ENCODE measurements at places on chromosomes 6 and 20.

GRCh38 chr20:62401331-62401779 lies 5.7 kb downstream of the CABLES2 start:
- DNase-seq: no peak

- no peak for DNase-seq
These were observed 46.4 kb upstream of the CCN2 start for GRCh38 chr6:131997429-131998153.

- no peak for DNase-seq
These were observed 75.2 kb downstream of the SLC16A10 start for GRCh38 chr6:111162504-111162903.

- no peak for DNase-seq
These were observed 155.5 kb downstream of the ESR1 start for GRCh38 chr6:151963001-151963400.

DNA sequence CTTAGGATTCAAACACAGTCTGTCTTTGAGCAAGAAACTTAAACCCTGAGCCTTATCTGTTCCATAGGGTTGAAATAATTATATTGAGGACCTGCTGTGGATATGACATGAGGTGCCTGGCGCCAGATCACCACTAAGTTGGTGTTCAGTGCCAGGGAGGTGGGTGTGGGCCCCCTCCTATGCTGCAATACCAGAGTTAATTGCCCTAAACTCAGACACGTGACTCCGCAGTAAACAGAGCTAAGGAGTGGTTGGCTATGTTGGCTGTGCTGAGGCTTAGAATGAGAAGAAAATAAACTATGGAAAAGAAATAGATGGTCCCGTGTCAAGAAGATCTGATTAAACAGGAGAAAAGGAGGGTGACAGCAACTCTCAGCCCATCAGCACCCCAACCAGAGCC lies 419.4 kb upstream of the JARID2 start:
- no peak for DNase-seq

GRCh38 chr20:50260479-50261221 lies 70.0 kb downstream of the CEBPB start:
- no peak for DNase-seq

DNA sequence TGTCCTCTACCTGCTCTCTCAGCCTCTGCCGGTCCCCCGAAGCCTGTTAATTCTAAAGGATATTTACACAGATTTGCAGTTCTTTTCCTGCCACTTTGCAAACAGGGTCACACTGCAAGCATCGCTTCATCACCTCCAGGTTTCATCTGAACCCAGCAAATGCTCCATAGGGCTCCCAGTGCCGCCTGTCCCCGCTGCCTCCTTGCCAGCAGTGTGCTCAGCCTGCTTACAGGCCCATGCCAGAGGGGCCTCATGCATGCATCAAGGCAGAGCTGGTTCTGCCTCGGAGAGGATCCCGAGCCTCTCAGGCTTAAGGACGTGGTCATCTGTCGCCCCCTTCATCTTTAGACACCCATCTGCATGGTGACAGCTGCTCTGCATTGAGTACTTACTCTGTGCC lies 10.5 kb downstream of the SIRPA start:
- no peak for DNase-seq

DNA sequence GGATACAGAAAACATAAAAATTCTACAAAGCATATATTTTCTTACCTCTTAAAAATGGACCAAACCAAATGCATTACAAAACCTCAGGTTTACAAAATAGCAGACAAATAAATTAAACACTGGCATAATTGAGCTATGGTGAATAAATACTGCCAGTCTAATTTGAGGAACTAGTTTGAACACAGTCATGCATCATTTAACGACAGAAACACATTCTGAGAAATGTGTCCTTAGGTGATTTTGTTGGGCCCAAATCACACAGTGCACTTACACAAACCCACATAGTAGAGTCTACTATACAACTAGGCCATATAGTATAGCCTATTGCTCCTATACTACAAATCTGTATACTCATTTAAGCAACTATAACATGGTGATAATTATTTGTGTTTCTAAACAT lies 215.6 kb downstream of the FOXC1 start:
- DNase-seq: no peak

DNA sequence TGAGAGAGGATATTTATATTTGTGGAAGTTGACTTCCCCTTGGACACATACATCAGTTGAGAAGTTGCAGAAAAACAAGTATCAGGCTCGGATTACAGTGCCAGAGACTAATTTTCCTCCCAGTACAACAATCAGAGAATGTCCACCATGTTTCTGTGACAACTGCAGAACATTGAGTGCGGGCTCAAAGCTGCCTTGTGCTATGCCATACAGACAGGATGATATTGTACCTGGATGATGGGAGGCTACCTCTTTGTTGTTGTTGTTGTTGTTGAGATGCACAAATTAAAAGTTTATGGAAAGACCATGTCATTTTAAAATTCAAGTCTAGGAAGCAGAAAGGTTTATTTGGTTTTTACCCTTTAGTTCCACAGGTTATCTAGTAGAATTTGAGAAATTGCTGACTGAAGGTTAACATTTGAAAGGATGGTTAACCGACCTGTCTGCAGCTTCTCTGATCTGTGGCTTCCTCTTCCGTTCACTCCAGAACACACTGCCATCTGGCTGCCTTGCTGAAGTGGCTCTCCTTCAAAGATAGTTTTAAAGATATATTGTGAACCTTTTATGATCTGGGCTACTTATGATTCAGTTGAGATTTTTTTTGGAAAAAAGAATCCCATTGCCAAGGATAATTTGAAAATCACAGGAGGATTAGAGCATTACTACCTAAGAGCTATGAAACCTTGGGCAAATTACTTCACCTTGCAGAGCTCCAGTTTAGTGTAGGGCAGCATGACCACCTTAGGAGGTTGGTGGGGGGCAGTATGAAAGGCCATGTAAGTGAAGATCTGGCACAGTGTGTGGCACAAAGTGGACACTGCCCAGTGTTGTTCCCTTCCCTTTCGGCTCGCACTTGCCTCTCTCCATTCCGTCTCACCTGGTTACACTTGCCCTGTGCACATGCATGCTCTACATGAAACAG lies 15.9 kb downstream of the TMEM200A start:
- DNase-seq: no peak

GRCh38 chr20:8386991-8387390 lies 254.9 kb downstream of the PLCB1 start:
- DNase-seq: no peak

- DNase-seq: no peak
These were observed 38.1 kb downstream of the GSTA2 start for GRCh38 chr6:52725143-52725534.

GRCh38 chr20:40883097-40883496 lies 145.5 kb upstream of the TOP1 start:
- no peak for DNase-seq

- no peak for DNase-seq
These were observed 238.9 kb downstream of the MAFB start for GRCh38 chr20:40449974-40450616.

GRCh38 chr6:39137245-39137644 lies 22.3 kb upstream of the SAYSD1 start:
- peak; percentile 91 for DNase-seq

DNA sequence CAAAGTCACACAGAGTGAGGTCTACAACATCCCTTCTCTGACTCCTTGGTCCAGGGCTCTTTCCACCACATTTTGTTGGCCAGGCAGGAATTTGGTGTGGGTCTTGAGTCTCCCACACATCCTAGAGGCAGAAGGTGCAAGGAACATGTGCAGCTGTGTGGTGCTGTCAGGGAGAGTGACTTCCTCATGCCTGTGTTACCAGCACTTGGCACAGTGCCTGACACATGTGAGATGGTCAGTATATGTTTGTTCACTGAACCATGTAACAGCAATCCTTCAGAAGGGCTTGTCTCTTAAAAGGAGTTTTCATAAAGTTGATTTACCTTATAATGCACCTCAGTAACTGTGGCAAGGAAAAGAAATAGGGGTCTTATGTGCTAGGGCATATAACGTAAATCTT lies 168.5 kb downstream of the CDC5L start:
- peak; percentile 58 for DNase-seq

DNA sequence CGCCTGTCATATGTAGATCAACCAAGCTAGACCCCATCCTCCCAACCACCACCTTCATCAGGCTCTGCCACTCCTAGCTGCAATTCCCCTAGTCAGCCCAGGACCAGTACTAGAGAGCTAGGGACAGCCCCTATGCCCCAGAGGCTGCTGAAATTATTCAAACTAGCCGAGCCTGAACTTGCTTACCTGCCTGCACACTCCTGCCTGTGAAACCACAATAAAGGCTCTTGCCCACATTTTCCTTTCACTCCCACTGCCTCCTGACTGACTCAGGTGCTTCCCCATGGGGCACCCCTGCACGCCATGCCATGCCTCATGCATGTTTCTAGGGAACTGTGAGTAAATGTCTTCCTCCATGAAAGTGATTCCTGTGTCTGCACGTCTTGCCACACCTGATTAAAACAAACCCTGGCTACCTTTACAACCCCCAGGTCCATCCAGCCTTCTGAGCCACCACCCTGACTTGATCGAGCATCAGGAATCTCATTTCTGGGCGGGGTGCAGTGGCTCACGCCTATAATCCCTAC lies 66.5 kb upstream of the IER3 start:
- DNase-seq: no peak

- no peak for DNase-seq
These were observed 21.0 kb upstream of the RNF217 start for GRCh38 chr6:124941259-124941658.

GRCh38 chr6:113047148-113047547 lies 700.0 kb downstream of the RFPL4B start:
- DNase-seq: no peak

- no peak for DNase-seq
These were observed 301.0 kb downstream of the HACE1 start for GRCh38 chr6:104558746-104559145.

DNA sequence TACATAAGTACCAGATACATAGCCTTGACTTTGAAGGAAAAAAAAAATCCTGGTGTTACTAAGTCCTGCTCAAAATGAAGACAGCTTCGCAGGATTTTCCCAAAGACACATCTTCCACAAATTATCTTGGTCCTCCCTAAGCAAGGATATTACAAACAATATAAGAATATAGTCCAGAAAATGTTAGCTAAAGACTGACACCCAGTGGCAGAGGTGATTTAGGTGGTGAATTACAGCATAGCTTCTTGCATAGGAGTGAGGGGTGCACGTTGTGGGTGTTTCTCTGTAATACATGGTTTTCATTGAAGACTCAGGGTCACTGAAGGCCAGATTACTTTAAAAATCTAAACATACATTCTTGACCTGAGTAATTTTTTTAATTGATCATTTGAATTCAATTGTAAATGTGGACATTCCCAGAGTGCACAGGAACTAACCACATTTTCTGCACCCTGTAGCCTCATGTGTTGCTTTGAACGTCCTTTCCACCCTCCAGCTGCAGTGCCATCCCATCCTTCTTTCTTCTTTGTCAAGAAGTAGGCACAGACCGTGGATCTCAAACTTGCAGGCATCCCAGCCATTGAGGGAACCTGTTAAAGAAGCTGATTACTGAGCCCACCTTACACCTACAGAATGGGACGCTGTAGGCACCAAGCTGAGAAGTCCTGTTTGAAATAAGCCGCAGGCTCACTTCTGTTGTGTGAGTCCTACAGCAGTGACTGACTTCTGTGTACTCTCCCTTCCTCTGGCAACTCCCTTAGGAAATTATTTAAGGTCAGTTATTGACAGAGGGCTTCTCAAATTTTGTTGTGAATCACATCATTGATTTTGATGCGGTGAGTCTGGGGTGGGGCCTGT lies 102.6 kb downstream of the PERP start:
- peak; percentile 46 for DNase-seq

- no peak for DNase-seq
These were observed 30.9 kb upstream of the SLC24A3 start for GRCh38 chr20:19181552-19181951.

DNA sequence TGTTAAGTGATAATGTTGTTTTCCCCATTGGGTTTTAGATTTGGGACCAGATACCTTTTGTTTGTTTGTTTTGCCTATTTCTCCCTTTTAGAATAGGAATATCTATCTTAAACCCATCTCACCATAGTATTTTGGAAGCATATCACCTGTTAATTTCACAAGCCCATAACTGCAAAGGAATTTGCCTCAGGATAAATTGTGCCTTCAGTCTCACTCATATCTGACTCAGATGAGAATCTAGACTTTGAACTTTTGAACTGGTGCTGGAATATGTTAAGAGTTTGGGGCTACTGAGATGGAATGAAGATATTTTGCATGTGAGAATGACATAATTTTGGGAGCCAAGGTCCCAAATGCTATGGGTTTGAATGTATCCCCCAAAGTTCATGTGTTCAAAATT lies 607.4 kb downstream of the HACE1 start:
- no peak for DNase-seq

DNA sequence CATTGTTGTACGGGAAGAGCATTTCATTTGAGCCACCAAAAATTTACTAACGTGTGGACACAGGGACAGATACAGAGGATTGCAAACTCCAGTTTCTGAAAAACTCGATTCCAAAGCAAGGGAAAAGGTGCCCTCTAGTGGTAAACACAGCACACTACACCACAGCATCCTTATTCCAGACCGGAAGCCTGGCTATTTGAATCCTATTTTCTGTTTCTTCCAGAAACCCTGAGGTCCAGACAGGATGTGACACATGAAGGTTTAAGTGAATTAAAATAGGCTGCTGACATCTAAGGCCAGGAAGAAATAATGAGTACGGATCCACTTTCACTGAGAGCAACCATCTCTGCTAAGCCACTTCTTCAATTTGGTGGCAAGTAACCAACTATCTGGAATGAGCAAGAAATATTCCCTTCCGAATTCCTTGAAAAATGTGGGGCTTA lies 31.8 kb upstream of the GMPR start:
- DNase-seq: peak; percentile 88
